Fibroblast of skin of back (primary cell): ENCODE measurements at places on chromosomes 13 and 19.

GRCh38 chr13:26721251-26722121, 39.1 kb downstream of the GPR12 start:
- peak; percentile 5 for DNase-seq

DNA sequence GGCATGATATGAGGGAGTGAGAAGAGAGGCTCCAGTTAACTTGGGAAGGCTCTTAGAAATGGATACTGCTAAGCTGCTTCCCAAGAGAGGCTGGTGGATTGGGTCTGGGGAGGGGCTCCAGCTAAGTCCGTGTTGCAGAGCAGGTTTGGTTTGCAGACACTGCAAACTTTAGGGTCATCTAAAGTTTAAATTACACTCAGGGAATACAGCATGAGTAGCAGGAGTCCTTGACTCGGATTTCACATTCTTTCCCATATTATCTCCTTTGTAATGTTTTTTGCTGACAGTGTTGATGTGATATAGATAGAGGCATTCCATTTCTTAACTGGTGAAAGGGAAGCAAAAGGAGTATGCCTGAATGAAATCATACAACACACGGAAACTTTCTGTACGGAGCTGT, 31.9 kb downstream of the SGCG start:
- peak; percentile 61 for DNase-seq

GRCh38 chr13:45242070-45242469, 41.2 kb upstream of the KCTD4 start:
- DNase-seq = peak; percentile 40

- no peak for DNase-seq
Observed at GRCh38 chr13:27965343-27965739, 3.8 kb downstream of the CDX2 start.

GRCh38 chr13:45538382-45538781, 73.6 kb downstream of the COG3 start:
- no peak for DNase-seq

- no peak for DNase-seq
Observed at GRCh38 chr13:71437704-71438103, 429.3 kb downstream of the DACH1 start.

DNA sequence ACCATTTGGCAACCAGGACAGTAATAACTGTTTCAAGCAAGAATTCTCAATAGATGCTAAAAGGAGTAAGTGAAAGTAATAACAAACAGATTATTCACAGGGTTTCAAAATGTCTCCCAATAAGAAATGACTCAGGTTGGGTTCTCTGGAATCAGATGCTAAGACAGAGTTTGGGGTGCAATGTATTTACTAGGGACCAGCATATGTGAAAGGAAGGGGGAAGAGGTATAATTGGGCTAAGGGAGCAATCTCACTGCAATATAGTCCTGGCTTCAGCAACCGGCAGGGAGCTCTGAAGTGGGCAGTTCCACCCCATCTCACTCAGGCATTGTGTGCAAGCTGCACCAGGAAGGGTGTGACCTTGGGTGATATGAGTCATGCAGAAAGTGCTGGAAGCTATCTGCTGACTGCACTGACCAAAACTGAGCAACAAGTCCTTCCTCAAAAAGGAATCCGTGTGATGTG, 23.4 kb downstream of the ZDHHC20 start:
- peak; percentile 75 for DNase-seq
